AG10803 (cell line): ENCODE measurements at places on chromosomes 5 and 9.

GRCh38 chr5:66987949-66988838 is 208.4 kb downstream of the CD180 start:
- DNase-seq: peak; percentile 29

- DNase-seq: no peak
Observed at GRCh38 chr5:179827680-179828079, 7.0 kb downstream of the SQSTM1 start.

DNA sequence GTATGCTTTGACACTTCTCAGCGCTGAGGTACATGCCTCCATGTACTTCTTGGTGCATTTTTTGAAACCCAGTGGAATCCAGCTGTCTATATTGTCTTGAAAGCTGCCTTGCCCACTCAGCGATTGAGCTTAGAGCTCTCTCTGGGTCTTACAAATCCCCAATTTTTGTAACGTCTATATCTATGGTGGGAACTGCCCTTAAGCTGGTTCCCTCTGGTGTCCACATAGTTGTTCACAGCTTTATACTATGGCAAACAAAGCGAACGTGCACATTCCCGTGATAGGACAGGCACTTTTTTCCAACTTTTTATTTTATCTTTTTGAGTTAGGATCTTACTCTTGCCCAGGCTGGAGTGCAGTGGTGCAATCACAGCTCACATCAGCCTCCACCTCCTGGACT is 20.9 kb downstream of the CDHR2 start:
- peak; percentile 25 for DNase-seq

DNA sequence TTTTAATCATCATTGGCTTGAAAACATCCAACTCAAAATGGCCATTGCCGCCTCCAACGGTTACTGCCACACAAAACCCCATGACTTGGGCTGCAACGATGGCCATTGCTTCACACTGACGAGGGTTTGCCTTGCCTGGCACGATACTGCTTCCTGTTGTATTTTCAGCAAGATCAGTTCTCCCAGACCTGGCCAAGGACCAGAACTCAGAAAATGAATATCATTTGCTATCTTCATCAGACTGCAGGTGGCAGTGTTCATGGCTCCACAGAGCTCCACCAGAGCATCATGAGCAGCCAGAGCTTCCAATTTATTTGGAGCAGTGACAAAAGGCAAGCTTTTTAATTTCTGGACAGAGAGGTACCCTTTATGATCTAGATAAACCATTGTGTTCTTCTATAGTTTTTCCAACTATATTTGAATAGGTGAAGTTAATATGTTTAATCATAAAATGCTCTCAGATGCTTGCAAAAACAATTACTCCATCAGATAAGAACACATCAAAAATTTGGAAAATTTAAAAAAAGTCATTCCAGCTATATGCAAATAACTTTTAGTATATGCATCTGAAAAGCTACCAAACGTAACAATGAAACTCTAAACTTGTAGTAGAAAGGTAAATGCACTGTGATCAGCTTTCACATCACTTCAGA is 10.4 kb downstream of the AMACR start:
- DNase-seq: peak; percentile 93

DNA sequence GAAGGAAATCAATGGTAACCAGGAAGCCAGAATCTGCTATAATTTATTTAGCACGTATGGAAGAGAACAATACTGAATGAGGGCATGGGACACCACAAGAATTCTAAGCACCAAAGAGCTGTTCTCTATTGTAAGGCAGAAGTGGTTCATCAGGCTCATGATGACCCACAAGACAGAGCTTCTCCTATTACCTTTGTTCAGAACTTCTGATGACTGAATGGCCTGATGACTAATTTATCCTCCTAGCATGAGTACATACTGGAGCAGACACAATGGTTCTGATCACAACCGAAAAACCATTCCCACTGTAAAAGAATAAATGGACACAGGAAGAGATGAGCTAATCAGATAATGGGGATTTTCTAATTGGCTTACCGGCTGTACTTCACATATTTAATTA is 329.8 kb upstream of the PDE4D start:
- DNase-seq: no peak

- no peak for DNase-seq
Observed at GRCh38 chr5:172216345-172216744, 22.4 kb downstream of the EFCAB9 start.

DNA sequence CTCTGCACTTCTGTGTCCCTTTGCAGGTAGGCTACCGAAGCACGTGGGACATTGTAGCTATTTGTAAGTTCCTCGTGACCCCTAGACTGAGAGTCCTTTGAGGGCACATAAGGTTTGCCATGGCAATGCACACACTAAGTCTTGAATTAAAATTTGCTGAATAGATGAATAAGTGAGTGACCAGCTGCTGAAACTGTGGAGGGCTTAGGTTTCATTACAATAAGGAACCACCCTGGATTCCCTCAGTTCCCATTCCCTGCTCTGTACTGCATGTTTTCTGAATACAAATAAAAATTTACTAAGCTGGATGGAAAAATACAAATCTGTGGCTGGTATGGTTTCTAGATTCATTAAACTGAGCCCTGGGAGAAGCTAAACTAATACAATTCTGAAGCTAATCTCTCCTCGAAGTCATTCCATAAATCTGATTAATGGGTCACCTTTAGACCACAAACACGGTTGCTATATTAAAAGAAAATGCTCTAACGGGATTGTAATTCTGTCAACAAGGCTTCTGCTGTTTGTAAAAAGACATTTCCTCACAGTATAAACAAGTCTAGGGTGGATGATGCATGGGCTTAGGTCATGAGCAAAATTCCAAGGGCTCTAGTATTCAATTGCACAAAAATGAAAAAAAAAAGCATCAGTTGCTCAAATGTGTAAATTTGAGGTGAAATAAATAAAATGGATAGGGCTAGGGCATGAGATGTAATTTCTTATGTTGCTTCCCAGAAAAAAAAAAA is 172.3 kb downstream of the ATP10B start:
- no peak for DNase-seq

DNA sequence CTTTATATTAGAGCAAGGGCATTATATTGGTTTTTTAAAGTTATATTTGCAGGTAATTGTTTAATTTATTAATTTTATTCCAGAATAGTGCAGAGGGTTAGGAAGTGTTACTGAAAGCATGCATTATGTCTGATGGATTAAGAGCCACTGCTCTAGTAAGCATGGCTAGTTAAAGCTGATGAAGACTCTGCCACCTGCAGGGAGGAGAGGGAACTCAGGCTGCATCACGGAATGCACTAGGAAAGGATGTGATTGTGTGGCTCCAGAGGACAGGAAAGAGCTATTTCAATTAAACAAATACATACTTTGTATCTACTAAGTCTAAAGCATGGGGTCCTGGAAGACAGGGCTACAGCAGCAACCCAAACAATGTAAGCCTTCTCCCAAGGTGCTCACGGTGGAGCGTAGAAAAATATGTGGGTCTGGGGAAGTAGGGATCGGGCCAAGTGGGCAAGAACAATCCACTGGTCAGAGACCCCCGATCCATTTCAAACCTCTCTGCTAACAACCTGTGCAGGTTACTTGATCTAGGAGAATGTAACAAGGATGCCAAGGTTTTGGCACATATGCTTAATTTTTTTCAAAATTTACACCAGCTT is 15.3 kb upstream of the GRXCR2 start:
- peak; percentile 62 for DNase-seq

GRCh38 chr5:2740051-2740875 is 11.2 kb downstream of the IRX2 start:
- DNase-seq: peak; percentile 18

- DNase-seq: no peak
Observed at GRCh38 chr5:133863857-133864585, 104.4 kb downstream of the C5orf15 start.

DNA sequence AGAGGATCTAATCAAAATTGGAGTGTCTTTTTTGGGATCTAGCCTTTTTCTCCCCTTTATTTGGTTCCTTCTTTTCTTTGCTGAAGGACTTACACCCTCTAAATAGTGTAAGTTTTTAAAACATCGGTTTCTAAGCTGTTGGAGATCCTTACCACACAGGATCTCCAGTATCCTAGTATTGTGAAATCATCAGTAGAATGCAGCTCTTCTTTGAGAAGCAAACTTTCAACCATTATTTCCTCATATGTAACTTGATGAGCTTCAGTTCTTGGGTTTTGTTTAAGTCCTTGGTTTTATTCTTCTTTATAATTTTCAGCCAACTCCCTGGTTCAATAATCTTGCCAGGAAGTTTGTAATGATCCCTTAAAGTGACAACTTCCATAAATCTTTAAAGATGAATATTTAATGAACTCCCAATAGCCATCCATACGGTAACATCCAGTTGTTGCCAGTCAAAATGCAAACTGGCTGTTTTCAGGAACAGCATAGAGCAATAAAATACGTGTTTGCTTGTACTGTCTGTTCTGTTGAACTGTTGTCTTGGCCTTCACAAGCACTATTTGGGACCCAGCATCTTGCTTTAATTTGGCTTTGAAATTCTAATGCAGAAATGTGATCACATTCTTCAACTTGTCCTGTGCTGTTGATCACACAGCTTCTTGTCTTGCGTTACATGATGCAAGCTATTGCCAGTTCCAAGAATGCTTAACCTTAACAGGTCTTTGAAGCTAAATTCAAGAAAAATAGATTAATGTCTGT is 34.8 kb upstream of the TTC23L start:
- DNase-seq: peak; percentile 68

DNA sequence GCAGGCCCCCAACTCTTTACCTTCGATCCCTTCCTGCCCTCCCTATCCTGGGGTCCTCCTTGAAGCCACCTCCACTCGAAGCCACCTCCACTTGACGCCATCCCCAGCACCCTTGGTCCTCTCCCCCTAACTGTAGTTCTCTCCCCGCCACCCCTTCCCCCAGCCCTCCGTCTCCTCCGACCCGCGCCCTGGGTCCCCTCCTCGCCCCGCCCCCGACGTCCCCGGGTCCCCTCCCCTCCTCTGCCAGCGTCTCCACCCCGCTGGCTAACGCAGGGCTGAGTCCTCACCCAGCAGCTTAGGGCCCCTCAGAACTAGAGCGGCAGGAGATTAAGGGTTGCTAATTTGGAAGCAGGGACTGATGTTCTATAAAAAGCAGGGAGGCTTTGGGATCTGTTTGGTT is 30.6 kb upstream of the ANKRD33B start:
- no peak for DNase-seq

DNA sequence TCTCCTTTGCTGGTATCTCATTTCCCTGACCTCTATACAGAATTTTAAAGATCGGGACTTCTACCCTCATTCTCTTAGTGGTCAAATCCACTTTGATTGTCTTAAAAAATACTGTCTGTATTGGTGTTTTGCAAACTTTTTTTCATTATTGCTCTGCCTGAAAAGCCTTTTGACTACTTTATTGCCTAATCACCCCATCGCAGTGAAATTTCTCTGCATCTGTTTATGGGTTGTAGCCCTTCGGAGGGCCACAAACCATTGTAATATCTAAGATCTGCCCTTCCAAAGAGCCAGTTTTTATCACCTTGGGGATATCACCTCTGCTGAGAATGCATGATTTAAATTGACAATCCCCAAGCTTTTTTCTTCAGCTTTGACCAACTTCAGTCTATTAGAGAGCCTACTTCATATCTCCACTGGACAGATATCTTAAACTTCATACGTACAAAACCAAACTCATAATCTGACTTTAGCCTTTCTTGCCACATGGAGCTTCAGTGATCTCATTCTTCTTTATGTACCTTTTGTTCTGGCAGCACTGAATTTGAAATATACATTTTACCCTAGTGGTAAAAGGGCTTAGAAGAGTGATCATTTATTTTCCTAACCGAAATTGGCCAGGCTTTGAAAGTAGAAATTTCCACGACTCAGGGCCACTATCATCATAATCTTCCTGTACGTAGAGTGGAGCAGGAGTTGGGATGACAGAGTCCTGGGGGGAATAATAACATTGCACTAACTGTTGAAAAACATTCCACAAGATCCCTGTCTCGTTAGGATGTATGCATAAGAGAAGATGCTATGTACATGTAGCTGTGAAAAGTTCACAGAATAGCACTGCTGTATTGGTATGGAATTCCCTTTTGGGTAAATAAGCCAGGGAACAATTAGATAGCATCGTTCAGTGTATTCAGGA is 21.4 kb downstream of the KIF2A start:
- no peak for DNase-seq

- DNase-seq: no peak
Observed at GRCh38 chr5:107092695-107093094, 578.0 kb downstream of the EFNA5 start.

DNA sequence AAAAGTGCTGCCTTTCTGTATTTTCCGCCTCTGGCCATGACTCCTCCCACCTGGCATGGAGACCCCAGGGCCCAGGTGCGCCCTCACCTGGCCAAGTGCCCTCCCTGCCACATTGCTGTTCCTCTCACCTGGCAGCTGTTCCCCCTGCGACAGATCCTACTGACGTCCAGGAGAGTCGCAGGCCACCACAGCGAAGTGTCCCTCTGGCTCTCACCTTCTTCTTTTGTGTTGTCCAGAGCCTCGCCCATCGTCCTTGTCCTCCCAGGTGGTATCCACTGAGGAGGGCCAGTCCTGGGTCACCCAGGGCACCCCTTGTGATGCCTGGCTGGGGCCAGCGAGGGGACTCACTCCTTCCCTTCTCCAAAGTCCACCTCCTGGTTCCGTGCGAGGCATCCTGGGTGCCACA is 2.6 kb downstream of the NKD2 start:
- DNase-seq: no peak

DNA sequence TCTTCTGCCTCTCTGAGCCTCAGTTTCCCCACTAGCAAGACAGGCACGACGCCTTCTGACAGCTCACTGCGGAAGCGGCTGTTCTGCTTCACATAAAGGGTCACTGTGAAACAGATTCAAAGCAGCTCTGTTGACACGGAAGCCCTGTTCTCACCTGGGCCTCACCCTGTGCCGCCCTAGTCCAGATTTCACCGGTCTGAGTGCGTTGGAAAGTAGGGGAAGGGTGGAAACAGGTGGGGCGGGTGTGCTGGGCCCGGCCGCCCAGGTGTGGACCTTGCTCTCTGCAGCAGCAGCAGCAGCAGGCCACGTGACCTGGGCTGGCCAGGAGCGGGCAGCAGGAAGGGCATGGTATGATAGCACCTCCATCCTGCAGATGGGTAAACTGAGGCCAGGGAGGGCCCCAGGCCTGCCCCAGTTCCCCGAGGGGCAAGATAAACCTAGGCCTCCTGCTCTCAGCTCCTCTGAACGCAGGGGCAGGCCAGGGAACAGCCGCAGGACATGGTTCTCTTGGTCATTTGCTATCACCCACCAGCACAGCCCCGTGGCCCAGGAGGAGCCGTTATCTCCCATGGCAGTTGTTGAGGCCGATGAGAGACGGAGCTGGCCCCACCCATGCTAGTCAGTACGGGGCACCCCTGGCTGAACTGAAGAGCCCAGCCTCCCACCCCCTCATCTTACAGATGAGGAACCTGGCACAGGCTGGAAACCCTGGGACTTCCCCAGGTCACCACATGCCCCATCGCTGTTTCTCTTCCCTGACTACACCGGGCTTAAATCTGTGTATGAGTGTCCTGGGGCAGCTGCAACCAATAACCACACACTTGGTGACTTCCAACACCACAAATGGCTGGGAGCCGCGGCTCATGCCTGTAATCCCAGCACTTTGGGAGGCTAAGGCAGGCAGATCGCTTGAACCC is 12.1 kb downstream of the PTGES2 start:
- DNase-seq: no peak

DNA sequence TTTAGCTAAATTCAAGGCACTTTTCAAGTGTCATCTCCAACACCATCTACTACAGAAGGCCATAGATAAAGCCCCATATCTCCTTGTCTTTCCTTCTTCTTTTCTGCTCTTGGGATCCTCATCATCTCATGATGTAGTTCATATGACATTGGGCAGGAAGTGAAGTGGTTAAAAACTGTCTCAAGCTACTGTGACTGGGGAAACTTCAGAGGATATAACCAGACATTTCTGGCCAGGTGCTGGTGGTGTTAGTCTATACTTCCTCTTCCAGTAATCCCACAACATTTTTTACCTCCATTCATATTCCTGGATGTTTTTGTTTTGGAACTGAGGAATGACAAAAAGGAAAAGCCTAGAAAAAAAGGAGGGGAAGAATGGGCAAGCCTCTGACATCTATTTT is 188.7 kb downstream of the LURAP1L start:
- no peak for DNase-seq
